CD4-positive, alpha-beta T cell treated with Interleukin-4 for 4 hours (primary cell): ENCODE measurements at places on chromosomes 7 and 10.
A peak's percentile ranks its signal among the peaks of the same experiment; 100 is the strongest.

GRCh38 chr10:61460835-61461234, 7.7 kb upstream of the TMEM26 start:
- DNase-seq = no peak

- peak; percentile 28 for DNase-seq
These were observed 812 bp upstream of the IDE start for GRCh38 chr10:92574548-92575261.

GRCh38 chr10:12822893-12823170, 178.7 kb downstream of the CCDC3 start:
- no peak for DNase-seq

DNA sequence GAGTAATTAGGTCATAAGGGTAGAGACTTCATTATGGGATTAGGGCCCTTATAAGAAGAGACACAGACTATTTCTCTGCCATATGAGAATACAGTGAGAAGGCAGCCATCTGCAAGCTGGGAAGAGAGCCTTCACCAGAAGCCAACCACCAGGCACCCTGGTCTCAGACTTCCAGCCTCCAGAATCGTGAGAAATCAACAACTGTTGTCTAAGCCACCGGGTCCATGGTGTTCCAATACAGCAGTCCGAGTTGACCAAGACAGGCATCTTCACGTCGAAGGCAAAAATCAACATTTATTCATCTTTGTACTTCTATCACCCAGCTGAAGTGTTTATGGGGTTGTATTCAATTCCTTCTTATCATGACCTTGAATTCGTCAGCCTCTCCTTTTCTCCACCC, 5.3 kb downstream of the TUBAL3 start:
- no peak for DNase-seq

- DNase-seq = no peak
These were observed 23.4 kb upstream of the MGAM2 start for GRCh38 chr7:142088022-142088714.

- DNase-seq = no peak
These were observed 14.4 kb downstream of the WEE2 start for GRCh38 chr7:141722529-141722928.

DNA sequence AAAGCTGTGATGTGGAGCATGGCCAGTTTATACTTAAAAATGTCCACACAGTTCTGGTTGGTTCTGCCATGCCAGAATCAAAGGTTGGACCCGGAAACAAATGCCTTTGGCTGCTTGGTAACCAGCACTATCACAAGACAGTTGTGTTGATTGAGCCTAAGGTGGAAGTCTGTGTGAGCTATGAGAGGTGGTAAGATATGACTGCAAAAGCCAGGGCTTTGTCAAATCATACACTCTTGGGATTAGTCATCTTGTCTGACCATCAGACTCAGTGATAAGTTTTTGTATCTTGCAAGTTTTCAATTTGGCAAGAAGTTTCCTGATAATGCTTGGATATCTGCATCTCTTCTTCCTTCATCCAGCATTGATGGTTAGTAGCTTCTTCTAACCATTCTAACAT, 35.5 kb downstream of the GPR141 start:
- no peak for DNase-seq

- DNase-seq = no peak
These were observed 471 bp downstream of the PFKP start for GRCh38 chr10:3067859-3068179.
